ENCODE measurements at places on chromosomes 3 and 15.

DNA sequence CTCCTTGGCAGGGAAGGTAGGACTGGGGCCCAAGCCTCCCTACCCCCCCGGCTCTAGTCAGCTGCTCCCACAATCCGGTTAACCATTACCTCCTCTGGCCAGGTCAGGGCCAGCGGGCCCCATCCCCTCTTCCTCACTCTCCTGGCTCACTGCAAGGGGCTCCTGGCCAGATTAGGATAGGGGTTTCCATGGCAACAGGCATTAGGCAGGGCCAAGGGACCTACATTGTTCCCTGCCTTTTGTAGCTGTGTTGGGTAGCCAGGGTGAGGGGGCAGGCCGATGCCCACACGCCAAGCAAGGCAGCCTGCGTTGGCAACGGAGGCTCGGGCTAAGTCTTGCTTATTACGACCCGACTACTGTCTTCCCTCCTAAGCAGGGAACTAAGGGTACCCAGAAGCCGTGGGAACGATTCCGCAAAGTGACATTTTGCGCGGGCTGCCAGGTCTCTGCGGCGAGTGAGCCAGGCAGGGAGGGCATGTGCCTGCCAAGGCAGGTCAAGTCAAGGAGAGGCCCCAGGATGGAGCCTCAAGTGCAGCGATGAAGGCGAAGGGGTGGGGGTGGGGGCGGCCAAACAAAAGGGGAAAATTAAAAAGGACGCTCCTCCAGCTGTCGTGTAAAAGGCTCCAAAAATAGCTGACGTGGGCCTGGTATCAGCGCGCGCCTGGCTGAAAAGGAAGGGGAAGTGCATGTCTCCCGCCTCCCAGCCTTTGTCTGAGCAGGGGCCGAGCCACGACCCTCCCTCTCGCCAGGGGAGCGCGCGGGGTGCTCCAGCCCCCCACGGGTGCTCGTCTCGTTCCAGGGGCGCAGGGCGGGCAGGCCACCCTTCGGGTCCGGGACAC lies 919 bp downstream of the IDH2 start:
- DNase-seq, result peak; percentile 55

DNA sequence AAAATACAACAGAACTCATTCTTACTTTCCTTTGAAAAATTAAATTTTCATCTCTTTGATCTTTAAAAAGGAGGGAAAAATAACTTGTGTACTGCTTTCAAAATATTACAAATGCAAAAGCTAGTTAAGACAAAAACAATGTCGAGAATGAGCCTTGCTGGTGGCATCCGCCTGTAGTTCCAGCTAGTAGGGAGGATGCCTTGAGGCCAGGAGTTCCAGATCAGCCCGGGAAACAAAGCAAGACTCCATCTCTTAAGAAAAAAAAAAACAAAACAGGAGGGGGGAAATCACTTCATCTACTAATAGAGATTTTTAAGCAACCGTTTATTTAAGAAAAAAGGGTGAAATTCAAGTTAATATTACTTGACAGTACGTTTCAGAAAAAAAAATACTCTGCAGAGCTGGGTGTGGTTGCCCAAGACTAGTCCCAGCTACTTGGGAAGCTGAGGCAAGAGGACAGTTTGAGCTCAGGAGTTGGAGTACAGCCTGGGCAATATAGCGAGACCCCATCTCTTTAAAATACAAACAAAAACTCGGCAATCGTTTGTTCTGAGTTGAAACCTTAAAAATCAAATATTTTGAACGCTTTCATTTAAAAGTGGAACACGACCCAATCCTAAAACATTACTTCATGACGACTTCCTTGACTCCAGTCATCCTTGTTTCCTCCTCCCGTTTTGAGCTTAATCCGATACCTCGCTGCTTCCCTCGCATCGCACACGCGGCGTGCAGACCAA lies 1.2 kb downstream of the KPNA1 start:
- no peak for DNase-seq

DNA sequence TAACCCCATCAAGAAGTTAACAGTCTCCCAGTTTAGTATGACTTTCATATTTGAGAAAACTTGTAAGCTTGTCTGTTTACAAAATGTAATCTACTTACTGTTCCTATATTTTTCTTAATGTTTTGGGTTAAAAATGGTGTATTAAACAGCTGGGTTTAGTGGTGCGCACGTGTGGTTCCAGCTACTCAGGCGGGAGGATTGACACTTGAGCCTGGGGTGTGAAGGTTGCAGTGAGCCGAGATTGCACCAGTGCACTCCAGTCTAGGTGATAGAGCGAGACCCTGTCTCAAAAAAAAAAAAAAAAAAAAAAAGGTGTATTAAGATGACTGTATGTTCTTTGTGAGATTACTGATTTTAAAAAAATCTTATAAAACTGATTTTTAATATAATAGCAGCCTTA lies 69.3 kb downstream of the BBX start:
- DNase-seq, result no peak

DNA sequence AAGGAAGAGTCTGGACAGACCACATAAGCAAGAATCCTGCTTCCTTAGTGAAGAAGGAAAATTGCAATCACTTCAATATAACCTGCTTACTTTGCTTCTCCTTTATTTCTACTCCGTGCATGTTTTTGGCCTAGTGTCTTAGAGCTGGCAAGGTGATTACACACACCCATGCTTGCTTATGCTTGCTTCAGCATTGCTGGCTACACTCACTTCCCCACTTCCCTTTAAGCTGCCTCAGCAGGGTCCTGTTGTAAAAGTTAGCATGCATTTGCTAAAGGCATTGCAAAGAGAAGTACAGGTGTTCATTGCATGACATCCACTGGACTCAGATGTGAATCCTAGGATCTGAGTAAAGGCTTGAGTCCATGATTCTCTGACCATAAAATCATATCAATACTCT lies 47.5 kb upstream of the STT3B start:
- DNase-seq, result no peak

GRCh38 chr3:94294806-94295205 lies 231.9 kb downstream of the NSUN3 start:
- no peak for DNase-seq

DNA sequence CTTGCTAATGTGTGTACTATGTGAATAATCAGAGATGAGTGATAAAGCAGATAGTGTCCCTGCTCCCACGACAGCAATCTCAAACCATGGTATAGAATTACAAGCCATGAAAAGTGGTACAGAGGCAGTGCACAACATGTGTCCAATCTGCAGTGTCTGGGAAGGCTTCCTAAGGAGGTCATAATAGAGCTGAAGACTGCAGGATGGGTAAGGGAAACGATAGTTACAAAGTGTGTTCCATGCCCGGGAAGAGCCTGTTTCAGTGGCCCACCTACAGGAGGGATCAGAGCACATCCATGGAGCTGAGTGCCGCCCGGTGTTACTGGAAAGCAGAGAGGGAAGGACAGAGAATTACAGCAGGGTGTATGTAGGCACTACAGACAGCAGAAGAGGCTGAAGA lies 48.9 kb downstream of the PAK2 start:
- DNase-seq, result no peak

- no peak for DNase-seq
Observed at GRCh38 chr3:122535964-122536631, 21.4 kb upstream of the KPNA1 start.

DNA sequence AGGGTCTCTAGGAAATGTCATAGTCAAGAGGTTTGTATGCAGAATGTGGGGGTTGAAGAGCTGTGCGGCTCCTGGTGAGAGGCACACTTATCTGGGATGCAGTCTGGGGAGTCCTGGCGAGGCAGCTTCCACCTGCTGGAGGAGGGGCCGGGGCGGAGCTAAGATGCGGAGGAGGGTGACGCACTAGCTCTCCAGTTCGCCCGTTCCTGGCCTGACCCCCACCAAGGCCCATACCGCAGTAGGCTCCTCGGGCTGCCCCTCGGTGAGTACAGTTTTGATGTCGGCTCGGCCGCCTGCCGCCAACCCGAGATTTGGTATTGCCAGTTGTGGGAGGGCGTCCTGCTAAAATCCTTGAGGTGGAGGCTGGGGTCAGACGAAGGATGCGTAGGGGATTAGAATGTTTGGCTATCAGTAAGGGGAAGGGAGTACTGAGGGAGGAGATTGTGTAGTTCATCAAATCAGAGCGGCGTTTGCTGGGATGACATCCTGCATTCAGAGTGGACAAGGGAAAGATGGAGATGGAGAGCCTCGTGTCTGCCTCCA lies at the start of gene SCG5:
SCG5 (plus strand) TSS at position 194 of the 543 bp plus-strand sequence. CDS start 1,883 bp downstream, outside the sequence.
- DNase-seq, result no peak

DNA sequence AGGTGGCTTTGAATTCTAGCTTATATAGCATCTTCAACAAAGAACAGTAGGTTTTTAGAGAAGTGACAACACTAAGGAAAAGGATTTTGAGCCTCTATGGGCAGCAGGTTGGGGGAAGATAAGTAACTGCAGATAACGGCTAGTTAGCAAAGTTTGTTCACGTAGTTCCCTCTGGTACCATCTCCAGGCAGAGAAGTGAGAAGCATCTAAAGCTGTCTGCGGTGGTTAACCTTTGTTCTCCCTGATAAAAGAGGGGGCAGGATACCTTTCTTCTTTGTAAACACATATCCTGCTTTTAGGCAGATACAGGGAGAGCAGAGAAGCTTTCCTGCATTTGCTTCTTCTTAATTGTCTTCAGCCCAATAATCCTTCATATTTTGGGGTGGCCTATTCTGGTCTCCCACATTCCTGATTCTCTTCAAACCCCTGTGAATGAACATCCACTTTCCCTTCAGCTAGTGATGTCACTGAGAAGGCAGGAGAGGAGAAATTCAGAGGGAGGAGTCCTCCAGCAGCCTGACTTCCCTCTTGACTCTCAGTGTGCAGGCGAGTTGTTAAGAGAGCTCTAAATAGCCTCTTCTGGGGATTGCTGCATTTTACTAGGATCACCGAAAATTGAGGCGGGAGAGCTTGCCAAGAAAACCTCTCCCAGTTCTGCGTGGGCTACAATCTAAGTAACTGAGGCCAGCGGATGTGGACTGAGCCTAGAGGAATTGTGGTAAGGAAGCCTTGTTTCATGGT lies 393.7 kb upstream of the C2CD4B start:
- no peak for DNase-seq

DNA sequence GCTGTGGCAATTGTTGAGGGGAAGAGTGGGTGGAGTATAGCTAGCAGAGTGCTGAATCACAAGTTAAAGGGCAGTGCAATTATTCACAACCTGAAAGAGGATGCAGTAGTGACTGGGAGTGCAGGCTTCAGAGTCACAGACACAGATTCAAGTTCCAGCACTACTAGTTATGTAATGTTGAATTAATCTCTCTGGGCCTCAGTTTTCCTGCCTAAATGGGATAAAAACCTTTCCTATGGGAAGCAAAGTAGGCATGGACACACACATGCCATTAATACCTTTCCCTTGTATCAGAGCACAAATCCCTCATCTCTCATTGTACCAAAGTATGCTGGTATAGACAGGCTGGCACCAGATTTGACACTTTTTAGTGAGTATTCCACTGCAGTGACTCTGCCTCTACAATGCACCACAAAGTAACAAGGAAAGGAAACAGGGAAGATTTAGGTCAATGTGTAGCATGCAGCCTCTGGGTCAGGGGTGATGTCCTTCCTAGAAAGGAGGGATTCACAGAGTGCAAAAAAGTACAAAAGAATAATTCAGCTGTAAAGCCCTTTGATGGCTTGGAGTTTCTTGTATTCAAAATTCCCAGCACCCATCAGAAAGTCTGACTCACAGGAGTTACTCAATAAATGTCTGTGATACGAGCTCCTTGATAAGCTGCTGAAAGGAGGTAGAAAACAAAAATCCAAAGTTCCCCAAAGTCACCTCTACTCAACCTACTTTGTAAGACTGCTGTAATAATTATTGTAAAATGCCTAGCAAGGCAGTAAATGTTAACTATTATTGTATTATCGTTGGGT lies 507.5 kb upstream of the TGFBR2 start:
- no peak for DNase-seq

DNA sequence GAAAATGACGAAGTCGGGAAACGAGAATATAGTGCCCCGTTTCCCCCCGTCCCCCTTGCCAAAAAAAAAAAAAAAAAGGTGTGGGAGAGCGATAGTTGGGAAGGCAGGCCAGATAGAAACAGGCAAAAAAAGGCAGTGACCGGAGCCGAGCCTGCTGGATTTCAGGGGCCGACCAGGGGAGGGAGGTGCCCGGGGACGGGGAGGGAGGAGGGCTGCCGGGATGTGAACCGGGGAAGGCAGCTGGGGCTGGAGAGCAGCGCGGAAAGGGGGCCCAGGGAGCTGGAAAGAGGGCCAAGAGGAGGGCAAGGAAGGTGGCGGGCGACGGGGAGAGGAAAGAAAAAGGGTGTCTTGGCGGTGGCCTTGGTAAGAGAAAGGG lies 837 bp downstream of the LRRN1 start:
- DNase-seq, result no peak

GRCh38 chr3:152718810-152719209 lies 116.1 kb upstream of the P2RY1 start:
- DNase-seq, result no peak

DNA sequence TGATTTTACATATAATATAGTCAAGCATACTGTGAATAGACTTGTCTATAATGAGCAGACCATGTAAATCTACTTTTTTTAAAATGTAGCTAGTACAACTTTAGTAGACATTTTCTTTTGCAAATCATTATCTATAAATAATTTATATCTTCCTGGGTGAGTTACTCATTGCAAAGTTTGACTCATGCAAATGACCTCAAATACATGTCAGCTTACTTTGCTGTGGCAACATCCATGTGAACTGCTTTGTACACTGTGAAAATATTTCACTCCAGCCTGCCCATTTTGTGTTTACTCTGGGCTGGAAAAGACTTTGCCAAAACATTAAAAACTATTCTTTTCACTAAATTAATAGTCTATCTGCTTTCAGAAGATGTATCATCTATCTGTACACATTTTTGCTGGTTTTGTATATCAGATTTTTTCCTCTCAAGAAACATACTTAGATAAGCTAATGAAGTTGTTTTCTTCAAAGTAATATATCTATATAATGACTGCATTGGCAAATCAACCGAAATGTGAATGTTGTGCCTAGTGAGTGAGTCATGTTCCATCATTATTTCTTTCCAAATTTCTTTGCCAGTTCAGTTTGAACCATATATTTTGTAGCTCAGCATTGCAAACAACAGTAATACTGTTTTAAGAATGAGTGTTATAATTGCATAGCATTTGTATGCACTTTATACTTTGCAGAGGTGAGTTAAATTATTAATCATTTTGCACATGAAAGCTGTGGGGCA lies 26.5 kb downstream of the IGSF10 start:
- no peak for DNase-seq

GRCh38 chr15:74378848-74379247 lies 11.4 kb upstream of the CYP11A1 start:
- DNase-seq, result peak; percentile 32

DNA sequence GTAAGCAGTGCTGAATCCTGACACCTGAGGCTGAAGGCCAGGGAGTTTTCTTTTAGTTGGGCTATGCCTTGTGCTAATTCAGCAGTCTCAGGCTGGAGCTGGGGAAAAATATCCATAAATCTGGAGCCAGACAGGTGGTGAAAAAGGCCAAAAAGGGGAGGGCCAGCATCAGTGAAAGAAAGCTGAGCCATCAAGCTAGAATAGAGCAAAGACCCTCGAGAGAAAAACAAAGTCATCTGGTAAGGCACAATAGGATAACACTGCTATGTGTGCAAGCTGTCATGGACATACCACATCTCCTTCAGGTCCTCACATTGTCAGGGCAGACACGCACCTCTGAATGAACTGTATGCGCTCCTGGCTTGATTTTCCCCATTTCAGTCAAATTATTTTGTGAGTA lies 687.9 kb downstream of the SQOR start:
- DNase-seq, result no peak

GRCh38 chr3:195139876-195140240 lies 131.1 kb downstream of the XXYLT1 start:
- no peak for DNase-seq

- DNase-seq, result no peak
Observed at GRCh38 chr15:80736560-80736959, 41.5 kb downstream of the ABHD17C start.

- DNase-seq, result no peak
Observed at GRCh38 chr3:22089284-22089683, 338.3 kb upstream of the ZNF385D start.

GRCh38 chr15:97728791-97729190 lies 231.7 kb upstream of the ARRDC4 start:
- no peak for DNase-seq

- DNase-seq, result no peak
Observed at GRCh38 chr3:112555535-112556170, 6.1 kb downstream of the ATG3 start.

All from CD4-positive, alpha-beta T cell treated with Interleukin-6 for 4 hours (primary cell).